Renal cortical epithelial cell (primary cell): ENCODE measurements at places on chromosomes 4 and X. TPM values are rescaled to one million over a fixed set of nuclear protein-coding genes. Genes with fewer than 3 reads are reported as not detected.

- no peak for DNase-seq
These were observed 66.6 kb downstream of the FBXO8 start for GRCh38 chr4:174216799-174217272.

DNA sequence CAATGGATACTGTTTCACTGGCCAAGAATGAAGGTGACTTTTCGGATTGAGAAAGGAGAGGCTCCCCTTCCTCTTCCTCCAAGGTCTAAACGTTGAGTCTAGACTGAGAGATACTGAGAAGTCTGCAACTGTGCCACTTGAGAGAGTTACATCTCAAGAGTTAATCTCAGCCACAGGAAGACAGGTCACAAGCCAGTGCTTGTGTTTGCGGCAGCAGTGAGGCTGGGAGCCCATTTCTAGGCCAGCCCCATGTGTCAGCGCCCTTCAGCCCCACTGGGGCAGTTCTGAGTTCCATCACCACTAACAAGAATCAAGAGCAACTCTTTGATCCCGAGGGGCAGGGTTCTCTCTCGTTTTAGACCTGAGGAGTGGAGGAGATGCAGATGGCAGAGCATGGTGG lies 7.3 kb upstream of the SEC24D start:
- no peak for DNase-seq

Gene TRAPPC2
- 28.1 and 32.5 TPM in 2 replicates for total RNA-seq

Gene ALB
- not detected in 2 replicates for total RNA-seq

GRCh38 chrX:57137501-57137900 lies 304 bp upstream of the SPIN2A start:
- peak; percentile 6 for DNase-seq

Gene FATE1
- not detected in 2 replicates for total RNA-seq

Gene RTL3
- total RNA-seq: not detected in 2 replicates

Gene FREM3
- total RNA-seq: not detected in 2 replicates

Gene CRLF2
- total RNA-seq: not detected in 2 replicates

DNA sequence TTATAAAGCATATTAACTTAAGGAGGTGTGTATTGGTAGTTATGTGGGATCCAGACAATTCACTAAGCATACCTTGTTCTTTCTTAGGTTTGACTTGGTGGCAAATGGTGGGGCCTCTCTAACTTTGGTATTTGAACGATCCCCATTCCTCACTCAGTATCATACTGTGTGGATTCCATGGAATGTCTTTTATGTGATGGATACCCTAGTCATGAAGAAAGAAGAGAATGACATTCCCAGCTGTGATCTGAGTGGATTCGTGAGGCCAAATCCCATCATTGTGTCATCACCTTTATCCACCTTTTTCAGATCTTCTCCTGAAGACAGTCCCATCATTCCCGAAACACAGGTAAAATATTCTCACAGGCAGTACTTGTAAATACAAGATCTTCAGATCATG lies 186.4 kb downstream of the DCTD start:
- no peak for DNase-seq

GRCh38 chr4:74659576-74660411 lies 134.5 kb downstream of the BTC start:
- peak; percentile 100 for DNase-seq

Gene GCNA
- 0.17 and 3.7 TPM in 2 replicates for total RNA-seq

GRCh38 chr4:169440446-169440845 lies 169.7 kb upstream of the SH3RF1 start:
- peak; percentile 74 for DNase-seq

GRCh38 chr4:116005037-116005805 lies 891.8 kb upstream of the NDST4 start:
- no peak for DNase-seq

GRCh38 chr4:21952549-21952948 lies 4.0 kb upstream of the KCNIP4 start:
- no peak for DNase-seq

DNA sequence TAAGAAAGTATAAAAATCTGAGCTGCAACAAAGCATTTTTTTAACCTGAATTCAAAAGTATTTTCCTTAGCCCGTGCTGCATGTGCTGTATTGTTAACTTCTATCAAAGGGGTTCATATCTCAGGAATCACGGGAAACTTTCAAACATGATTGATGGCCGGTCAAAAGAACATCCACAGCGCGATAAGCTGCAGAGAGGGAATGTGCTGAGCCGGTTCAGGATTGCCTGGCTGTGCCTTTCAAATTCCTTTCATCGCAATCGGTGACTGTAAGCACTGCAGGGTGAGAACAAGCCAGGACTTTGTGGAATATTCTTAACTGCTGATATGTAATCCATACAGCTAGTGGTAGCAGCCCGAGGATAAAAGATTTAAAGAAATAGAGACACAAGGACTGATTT lies 210.9 kb upstream of the NOCT start:
- peak; percentile 27 for DNase-seq

- peak; percentile 1 for DNase-seq
These were observed 1030.1 kb downstream of the FSTL5 start for GRCh38 chr4:161133586-161134276.

- DNase-seq: no peak
These were observed 5.7 kb downstream of the TRPC5OS start for GRCh38 chrX:111881715-111882114.

Gene LIMCH1
- 17.7 and 65.0 TPM in 2 replicates for total RNA-seq

- peak; percentile 79 for DNase-seq
These were observed 57.0 kb upstream of the MAP9 start for GRCh38 chr4:155433636-155434360.

GRCh38 chrX:113828470-113828869 lies 755.4 kb upstream of the HTR2C start:
- no peak for DNase-seq

DNA sequence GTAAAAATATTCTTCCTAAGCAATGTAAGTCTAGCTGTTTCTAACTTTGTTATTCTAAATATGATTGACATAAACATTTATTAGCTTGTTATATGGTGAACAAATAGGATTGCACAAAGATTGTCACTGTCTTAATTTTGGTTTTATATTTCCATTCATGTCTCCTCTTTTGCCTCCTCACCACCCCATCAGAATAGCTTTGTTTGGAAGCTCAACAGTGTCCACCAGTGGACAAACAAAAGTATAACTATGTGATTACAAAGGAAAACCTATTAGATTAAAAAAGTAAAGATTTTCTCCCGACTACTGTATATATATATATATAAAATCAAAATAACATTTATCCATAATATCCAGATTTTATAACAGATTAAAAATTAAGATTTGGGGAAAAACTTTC lies 468.2 kb downstream of the ZIC3 start:
- no peak for DNase-seq
